Stimulated activated CD8-positive, alpha-beta memory T cell treated with anti-CD3 and anti-CD28 coated beads, Interleukin-4, amount 100 ng/mL, for 1 hour (primary cell): ENCODE measurements at places on chromosomes 5 and 9.

DNA sequence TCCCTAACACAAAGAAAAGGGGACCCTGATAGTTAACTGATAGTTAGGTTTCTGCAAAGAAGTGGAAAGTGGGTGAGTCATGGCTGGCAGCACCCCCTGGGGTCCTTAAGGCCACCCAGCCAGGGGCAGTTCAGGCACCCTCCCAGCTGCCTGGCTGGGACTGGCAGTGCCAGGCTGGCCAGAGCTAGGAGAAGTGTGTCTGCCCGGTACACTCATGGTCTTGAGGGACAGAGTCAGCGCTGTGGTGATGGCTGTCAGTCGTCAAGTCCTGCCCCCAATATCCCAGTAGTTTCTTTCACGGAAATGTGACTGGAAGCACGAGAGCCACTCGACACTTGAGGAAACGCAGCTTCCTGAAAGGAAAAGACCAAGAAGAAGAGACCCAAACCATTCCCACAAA, 22.3 kb upstream of the CNOT6 start:
- DNase-seq: no peak

GRCh38 chr9:119370816-119371215, 1.6 kb upstream of the BRINP1 start:
- DNase-seq: no peak

DNA sequence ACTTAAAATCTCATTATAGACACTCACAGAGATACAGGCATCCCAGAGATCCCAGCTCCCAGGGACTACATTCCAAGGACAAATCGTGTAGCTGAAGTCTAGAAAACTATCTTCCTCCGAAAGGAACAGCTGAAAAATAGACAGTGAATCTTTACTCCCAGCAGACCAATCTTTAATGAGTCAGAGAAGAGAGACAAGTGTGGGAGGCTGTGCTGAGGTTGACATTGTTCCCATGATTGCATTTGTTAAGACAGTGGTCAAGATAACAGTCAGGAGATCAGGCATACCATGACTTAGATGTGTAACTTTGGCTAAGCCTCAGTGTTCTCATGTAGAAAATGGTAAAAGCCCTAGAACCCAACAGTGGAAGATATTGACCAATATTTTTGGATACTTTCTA, 120.7 kb downstream of the PAPPA start:
- DNase-seq: no peak

- no peak for DNase-seq
Measured at GRCh38 chr5:130720355-130720754, 444.7 kb downstream of the HINT1 start.

- DNase-seq: no peak
Measured at GRCh38 chr5:157067005-157067404, 8.1 kb upstream of the HAVCR1 start.

- no peak for DNase-seq
Measured at GRCh38 chr9:35732800-35733541, 505 bp downstream of the CREB3 start.

DNA sequence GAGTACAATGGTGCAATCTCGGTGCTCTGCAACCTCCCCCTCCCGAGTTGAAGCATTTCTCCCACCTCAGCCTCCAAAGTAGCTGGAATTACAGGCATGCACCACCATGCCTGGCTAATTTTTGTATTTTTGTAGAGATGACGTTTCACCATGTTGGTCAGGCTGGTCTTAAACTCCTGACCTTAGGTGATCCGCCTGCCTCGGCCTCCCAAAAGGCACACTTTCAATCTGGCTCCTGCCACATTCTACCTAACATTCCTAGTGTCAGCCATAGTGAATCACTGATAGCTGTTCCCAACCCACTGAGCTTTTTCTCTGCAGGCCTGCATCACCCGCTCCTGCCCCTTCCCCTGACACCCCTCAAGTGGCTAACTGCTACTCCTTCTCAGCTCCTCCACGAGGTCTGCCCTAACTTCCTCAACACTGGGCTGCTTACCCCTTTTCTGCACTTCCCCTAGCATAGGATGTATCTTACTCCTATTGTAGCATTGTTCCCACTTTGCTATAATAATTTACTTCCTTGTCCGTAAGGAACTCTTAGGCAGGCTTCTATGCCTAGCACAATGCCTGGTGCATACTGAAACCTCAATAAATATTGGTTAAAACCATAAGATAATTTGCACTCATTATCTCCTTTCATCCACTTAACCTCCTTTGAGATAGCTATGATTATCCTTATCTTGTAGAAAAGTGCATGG, 42.0 kb upstream of the LIFR start:
- no peak for DNase-seq

DNA sequence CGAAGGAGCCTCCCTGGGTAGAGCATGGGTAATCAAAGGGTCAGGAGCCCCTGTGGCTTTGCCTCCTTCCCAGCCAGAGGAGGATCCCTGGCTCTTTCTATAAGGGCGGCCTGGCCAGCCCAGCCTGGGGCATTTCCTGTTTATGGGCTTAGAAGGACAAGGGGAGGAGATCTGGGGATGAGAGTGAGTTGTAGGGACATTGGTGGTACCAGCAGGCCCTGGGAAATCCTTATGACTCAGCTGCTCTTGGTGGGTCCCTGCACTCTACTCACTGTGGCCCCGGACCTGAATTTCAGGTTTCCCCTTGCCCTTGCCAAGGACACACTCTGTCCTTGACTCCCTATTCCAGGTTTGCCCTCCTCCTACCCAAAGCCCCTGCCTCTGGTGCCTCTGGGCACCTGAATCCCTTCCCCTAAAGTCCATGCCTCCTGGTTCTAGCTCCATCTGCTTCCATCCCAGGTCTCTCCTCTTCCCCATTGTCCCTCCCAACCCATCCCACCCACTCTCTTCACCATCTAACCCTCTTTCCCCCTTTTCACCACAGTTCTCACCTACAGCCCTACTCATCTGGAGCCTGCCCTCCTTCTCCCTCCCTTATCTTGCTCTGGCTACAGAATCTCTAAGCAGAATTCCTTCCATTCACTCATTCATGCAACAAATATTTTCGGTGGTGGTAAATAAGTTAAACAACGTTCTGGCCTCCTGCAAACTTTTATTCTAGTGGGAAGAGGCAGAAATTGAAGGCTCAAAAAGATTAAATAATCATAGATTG, 34.9 kb downstream of the PCDH1 start:
- DNase-seq: no peak

- no peak for DNase-seq
Measured at GRCh38 chr5:38806775-38807258, 39.0 kb upstream of the OSMR start.

GRCh38 chr5:149810856-149811255, 80.7 kb downstream of the PPARGC1B start:
- DNase-seq: no peak

DNA sequence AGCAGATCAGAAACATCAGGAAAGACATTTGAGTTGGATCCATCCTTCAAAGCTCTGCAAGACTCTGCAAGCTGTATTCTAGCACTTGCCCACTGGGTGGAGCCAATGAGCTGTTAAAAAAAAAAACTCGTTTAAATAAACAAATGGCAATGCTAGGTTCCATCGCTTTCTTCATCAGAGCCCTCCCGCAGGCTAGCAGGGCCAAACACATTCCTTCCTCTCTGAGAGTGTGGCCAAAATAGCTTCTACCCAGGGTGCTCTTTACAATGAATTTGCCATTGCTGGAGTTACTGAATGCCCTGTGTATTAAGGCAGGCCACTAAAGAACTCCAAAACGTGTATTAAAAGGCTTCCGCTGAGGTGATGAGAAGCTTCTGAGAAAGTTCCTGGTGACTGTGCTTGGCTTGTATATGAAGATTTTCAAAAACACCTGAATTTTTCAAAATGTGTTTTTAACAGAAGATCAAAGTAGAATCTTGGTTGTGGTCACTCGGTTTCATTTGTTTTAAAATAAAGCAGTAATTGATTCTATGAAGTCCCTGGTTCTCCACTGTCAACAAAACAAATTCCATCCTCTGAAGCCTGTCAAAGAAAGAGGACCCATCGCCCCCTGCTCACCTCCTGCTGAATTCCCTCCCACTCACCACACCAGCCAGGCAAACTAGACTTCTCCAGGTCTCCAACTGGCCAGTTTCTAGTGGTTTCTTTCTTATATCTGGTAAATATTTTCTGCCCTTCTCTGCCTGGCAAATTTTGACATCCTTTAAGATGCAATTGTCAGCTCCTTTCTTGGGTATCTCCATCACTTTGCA, 36.5 kb upstream of the EQTN start:
- DNase-seq: peak; percentile 6

DNA sequence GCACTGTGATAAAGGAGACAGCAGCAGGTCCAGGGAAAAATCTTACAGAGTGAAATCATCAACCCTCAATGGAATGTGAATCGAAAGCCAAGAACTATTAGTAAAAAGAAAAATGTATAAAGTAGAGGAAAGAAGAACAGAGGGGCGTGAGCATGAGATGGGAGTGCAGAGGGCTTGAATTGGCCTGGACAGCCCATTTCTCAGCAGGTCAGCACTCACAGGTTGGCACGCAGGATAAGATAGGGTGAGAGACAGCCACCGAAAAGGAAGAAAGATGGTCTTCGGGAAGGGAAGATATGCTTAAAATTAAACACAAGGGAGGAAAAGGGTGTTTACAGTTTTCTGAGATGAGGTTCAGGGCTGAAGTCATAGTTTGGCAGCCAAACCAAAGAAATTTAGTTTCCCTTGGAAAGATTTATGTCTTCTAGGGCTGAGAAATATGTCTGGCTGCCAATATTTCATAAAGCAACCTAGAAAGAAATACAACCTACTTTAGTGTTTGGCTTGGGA, 524.7 kb downstream of the SPATA31D1 start:
- no peak for DNase-seq

GRCh38 chr9:85536514-85536913, 205.2 kb downstream of the AGTPBP1 start:
- DNase-seq: no peak

DNA sequence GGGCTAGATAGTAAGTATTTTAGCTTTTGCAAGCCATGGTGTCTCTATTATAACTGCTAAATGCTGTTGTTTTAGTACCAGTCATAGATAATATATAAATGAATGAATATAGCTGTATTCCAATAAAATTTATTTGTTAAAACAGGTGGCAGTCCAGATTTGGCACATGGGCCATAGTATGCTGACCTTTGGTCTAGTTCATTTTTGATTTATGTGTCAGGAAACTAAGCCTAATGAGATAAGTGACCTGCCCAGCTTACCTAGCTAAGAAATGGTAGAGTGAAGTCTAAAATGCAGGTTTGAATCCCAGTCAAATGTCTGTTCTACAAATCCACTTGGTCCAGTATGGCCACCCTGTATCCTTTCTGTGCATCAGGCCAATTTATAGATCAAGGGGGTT, 139.3 kb downstream of the ALDH1A1 start:
- no peak for DNase-seq

GRCh38 chr9:97388721-97389238, 23.1 kb upstream of the TDRD7 start:
- no peak for DNase-seq

DNA sequence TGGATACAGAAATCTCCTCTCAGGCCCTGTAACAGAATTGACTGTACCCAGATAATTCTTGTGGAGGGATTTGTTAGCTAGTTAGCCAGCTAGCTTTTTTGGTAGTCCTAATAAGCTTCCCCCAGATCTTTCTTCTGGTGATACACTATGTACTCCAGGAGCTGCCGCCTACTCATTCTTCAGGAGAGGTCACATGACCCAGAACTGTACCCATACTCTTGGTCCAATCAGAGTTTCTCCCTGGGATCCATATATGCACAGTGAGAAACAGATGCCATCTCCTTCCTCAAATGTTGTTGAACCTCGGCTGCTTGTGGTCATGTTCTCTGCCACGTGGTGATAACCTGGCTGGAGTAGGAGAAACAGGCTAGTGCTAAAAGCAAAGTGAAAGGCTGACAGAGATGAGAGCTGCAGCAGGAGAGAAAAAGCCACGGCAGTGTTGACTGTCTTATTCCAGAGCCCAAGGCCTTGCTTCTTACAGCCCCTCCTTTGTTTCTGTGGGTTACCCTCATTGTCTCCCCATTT, 123.0 kb upstream of the RFX3 start:
- DNase-seq: no peak

GRCh38 chr9:88659126-88659525, 124.1 kb downstream of the NXNL2 start:
- DNase-seq: no peak

DNA sequence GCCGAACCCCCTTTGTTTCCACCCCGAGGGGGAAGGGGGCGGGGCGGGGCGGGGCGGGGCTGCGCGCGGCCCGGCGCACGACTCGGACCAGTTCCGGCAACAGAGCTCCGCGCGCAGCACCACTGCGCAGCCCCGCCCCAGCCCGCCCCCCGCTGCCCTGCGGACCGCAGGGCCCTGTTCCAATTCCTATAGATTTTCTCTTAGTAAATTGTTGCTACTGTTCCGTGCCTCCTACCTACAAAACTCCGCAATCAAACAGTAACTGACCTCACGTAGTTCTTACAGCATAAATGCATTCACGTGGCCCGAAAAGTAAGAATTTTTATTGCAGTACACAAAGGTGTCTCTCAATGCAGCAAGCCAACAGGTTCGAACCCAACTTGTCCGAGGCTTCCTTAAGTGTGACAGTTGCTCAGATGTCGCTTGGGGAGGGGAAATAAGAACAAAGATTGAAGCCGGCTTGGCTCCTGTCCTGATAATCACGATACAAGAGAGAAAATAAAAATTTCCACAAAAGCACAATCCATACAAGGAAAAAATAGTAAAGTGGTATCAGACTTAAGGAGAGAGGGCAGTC, 1.2 kb upstream of the RNF38 start:
- DNase-seq: no peak

- no peak for DNase-seq
Measured at GRCh38 chr5:56299212-56299611, 66.1 kb upstream of the ANKRD55 start.

- no peak for DNase-seq
Measured at GRCh38 chr9:107193251-107193650, 89.8 kb upstream of the RAD23B start.

DNA sequence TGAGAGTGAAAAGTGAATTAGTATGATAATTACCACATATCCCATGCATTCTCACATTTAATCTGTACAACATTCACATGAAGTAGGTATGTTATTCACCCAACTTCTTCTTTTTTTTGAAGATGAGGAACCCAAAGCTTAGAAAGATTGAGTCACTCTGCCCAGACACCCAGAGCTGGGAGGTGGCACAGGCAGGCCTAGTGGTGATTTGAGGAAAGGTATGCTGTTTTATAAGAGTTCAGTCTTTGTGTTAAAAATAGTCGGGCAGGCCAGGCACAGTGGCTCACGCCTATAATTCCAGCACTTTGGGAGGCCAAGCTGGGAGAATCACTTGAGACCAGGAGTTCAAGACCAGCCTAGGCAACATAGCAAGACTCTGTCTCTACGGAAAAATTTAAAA, 285.3 kb downstream of the NR3C1 start:
- DNase-seq: no peak

DNA sequence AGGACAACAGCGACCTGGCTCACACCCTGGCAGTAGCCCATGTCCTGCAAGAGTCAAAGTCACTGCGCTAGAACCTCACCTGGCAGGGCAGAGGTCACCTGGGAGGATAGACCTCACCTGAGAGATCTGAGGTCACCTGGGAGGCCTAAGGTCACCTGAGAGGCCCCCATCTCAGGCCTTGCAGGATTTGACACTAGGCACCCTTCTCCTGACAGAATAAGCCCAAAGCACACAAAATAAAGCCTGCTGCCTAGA, 75.2 kb upstream of the SPTLC1 start:
- no peak for DNase-seq
